Left renal cortex interstitium (tissue), 4 donors: ENCODE measurements at places on chromosomes 1 and 21. TPM values are rescaled to one million over a fixed set of nuclear protein-coding genes. Genes with fewer than 3 reads are reported as not detected.

DNA sequence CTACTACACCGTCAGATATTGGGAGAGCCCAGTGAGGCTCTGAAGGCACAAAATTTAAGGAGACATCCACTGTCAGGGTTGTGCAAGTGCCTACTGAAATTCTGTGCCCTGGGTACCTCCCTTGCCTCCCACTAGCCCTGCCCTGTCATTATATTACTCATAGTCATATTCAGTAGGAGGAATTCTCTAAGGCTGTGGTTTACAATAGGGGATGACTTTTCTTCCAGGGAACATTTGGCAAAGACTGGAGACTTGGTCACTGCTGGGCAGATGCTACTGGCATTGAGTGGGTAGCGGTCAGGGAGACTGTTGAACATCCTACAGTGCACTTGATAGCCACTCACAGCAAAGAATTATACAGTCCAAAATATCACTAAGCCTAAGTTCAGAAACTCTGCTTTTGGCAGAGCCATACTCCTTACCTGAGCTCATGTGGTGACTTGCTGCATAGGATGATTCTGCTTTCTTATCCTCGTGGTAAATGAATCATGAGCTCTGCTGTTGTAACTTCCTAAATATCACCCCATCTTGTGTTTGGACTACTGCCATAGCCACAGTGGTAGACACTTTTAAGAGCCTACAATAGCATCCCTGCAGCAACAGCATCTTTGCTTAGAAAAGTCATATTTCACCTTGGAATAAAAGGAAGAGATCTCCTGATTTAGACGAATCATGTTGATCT is 563.4 kb upstream of the PLXNA2 start:
- no peak for DNase-seq

- no peak for DNase-seq
These were observed 227.3 kb downstream of the BRINP3 start for GRCh38 chr1:190250368-190250767.

DNA sequence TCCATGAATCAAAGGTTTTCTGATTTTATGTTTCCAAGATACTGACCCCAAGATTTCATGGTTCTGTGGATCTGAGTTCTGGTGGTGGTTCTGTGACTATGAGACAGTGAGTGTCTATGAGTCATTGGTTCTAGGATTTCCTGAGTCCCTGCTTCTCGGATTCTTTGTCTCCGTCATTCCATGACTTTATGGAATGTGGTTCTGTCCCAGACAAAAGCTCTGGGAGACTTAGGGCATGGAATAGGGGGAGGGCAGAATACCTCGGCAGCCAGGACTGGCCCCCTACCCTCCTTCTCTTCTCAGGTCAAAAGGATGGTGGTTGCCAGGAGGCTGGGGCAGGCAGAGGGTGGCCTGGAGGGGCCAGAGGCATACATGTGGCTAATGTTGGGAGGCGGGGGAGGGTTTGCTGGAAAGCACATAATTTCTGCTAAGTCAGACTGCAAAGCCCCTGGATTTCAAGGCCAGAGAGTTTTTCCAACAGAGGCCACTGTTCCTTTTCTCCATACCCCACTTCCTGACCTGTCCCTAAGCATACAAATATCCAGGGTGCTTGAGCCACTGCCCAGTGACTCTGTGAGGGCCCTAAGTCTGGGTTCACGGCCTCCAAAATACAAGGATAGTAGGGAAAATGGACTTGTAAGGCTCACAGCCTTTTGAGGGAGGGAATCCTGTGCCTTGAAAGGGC is 17.2 kb downstream of the CDCP2 start:
- DNase-seq, result no peak

DNA sequence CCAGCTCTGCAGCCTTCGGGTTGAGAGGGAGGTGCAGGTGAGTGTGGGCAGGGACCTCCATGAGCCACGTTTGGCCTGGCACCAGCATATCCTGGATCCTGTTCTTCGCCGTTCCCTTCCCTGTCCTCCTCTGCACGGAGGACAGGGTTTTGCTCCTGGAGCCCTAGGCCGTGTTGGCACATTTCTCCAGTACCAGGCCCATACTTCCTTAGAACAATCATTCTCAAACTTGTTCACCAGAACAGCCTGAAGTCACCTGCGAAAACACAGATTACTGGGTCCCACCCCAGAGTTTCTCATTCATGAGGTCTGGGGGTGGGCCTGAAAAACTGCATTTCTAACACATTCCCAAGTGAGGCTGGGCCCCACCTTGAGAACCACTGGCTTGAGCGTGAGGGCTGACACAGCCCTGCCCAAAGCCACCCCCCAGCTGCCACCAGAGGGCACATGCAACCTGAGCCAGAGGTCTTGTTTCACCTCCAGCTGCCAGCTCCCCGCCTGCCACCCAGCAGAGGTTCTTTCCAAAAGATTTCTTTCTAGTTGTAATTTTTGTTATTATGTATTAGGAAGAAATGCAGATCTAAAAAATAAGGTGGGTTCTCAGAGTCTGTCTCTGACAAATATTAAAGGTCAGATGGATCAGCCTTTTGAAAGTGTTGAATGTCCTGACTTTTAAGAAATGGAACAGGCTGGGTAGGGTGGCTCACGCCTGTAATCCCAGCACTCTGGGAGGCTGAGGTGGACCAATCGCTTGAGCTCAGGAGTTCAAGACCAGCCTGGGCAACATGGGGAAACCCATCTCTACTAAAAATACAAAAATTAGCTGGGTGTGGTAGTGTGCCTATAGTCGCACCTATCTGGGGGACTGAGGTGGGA is 39.6 kb upstream of the LDLRAP1 start:
- DNase-seq, result no peak

GRCh38 chr1:36871146-36871971 is 163.0 kb downstream of the GRIK3 start:
- DNase-seq, result no peak

CYP4A22 gene
- polyA plus RNA-seq, result 4.8 TPM

TNN gene
- 2.8 TPM for polyA plus RNA-seq

TBX15 gene
- 0.34 TPM for polyA plus RNA-seq
